ENCODE measurements at places on chromosomes 2 and 18.

DNA sequence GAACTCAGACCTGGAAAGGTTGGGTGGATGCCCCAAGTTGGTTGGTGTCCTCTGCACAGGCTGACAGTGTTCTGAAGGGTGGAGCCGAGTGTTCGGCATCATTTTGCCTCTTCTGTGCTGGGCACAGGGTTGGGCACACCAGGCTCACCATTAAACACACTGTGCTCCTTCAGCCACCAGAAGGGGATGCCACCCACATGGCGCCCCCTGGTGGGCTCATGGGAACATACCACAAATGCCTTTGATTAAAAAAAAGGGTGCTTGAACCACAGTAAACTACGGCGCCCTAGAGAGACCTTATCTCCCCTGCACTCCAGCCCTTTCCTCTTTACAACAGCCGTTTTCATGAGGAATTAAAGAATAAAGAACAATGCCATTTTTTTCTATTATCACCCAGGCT is 89.4 kb downstream of the CELF4 start:
- DNase-seq: peak; percentile 14

DNA sequence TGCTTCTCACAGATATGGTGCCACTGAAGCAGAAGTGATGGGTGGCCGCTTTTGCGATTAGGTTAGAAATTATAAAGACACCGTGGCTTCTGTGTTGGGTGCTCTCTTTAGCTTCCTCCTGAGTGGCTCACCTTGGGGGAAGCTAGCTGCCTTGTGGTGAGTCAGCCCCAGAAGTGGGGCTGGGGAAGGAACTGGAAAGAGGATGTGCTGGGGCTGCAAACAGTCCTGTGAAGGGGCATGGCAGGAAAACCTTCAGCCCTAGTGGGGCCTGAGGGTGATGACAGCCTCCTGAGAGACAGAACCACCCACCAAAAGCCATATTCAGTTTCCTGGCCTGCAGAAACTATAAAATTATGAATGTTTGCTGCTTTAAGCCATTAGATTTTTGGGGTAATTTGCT is 8.9 kb upstream of the ASB18 start:
- no peak for DNase-seq

DNA sequence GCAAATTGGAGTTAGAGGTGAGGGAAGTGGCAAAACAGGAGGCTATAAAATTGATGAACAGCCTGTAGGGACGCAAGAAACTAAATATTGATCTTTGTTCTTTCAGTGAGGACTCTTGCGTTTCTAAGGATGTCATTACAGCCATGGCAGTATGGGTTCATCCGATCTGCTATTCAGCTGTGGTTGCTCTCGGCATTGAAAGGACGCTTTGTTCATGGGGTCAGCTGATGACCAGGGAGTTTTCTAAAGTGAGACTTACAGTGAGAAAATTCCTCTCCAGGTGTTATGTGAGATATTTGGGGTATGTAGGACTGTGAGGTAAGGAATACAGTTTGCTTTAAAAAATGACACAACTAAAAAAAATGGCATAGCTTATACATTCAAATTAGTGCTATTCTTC is 52.7 kb upstream of the PELI1 start:
- DNase-seq: no peak

GRCh38 chr2:173079141-173079540 is 3.5 kb downstream of the MAP3K20 start:
- no peak for DNase-seq

GRCh38 chr18:61606068-61606660 is 272.9 kb downstream of the CDH20 start:
- DNase-seq: peak; percentile 78

- DNase-seq: no peak
These were observed 172.6 kb downstream of the HAUS1 start for GRCh38 chr18:46276748-46277147.

DNA sequence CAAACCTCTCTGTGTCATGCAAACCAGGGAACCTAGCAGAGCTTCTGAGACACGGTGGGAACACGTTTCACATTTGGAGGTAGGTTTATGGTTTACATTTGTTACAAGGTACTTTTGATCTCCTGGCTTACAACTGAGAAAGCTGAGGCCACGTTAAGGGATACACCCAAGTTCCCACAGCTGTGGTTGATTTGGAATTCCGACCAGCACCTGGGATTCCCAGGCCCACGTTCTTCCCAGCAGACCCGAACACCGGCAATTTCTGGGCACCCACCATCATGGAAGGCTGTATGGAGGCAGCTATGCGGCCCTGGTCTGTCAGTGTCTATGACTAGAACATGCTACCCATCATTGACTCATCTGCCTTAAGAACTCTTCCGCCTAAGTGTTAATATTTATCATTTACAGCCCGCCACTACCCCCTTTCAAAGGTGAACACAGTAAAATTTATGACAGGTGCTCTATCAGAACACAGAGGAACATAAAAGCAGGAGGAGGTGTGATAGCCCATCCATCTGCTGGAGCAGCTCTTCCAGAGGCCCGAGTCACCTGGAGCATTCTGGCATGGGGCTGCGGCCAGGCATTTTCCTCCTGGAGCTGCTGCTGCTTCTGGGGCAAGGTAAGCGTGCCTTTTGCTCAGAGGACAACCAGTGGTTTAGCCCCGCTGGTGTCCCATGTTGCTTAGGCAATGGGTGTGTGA is at the start of gene PLB1:
TSS of gene PLB1 (plus strand) at position 510 of the 700 bp plus-strand sequence. CDS start at position 565, 55 bp downstream.
- DNase-seq: no peak

DNA sequence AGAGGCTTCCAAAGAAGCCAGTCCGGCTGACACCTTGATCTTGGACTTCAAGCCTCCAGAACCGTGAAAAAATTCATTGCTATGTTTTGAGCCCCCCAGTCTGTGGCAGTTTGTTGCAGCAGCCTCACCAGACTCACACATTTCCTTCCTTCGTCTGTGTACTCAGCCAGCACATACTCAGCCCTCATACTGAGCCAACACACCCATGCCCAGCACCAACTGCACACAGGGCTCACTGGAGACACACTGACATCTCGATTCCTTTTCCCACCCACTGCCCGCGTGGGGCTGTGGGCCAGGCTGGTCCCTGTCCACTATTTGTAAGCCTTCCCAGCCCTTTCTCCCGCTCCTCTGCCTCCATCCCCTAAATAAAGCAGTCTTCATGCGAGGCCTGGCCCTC is 24.1 kb upstream of the NMUR1 start:
- DNase-seq: no peak

Measured in fibroblast of upper back skin (primary cell).